ENCODE measurements at places on chromosomes 2 and 18.

- no peak for DNase-seq
Observed at GRCh38 chr18:55699233-55699765, 111.3 kb upstream of the TCF4 start.

GRCh38 chr2:83282841-83283240, 1176.2 kb downstream of the SUCLG1 start:
- DNase-seq: no peak

- peak; percentile 47 for DNase-seq
Observed at GRCh38 chr2:75064691-75065396, 106.4 kb downstream of the POLE4 start.

DNA sequence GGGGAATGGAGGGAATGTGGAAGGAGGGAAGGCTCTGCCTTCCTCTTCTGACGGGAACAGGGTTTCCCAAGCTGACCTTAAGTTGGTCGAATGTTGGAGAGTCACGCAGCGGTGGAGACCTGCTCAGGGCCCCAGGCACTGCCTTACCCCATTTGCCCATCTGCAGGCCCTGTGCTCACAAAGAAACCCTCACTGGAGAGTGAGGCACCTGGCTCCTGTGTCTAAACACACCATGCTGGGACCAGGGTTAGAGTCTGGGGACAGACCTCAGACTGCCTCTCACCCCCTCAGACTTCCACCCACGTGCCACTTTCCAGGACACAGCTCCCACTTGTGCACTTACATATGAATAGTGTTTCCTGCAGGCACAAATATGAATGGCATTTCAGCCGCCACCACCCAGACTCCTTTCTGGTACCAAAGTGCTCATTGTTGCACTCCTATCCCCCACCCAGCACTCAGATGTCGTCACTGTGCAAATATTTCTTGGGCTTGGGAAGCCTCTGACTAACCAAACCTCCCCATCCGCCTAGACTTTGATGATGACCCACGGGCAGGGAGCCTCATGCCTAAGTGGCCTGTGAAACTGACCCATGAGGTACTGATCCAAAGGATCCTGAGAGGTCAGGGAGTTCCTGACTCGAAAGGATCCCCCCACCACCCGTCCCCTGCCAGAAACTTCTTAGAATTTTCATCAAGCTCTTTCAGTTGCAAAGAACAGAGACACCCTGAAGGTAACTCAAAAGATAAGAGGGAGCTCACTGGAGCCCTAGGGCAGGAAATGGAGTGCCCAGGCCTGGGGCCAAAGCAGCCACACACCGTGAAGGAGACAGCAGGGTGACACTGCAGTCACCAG, 78.3 kb downstream of the STPG4 start:
- DNase-seq: no peak

GRCh38 chr2:239828192-239828972, 196.8 kb downstream of the NDUFA10 start:
- DNase-seq: no peak

GRCh38 chr2:68800027-68800401, 65.4 kb downstream of the ARHGAP25 start:
- DNase-seq: no peak

GRCh38 chr18:8373486-8373885, 235.8 kb upstream of the RAB12 start:
- DNase-seq: no peak

DNA sequence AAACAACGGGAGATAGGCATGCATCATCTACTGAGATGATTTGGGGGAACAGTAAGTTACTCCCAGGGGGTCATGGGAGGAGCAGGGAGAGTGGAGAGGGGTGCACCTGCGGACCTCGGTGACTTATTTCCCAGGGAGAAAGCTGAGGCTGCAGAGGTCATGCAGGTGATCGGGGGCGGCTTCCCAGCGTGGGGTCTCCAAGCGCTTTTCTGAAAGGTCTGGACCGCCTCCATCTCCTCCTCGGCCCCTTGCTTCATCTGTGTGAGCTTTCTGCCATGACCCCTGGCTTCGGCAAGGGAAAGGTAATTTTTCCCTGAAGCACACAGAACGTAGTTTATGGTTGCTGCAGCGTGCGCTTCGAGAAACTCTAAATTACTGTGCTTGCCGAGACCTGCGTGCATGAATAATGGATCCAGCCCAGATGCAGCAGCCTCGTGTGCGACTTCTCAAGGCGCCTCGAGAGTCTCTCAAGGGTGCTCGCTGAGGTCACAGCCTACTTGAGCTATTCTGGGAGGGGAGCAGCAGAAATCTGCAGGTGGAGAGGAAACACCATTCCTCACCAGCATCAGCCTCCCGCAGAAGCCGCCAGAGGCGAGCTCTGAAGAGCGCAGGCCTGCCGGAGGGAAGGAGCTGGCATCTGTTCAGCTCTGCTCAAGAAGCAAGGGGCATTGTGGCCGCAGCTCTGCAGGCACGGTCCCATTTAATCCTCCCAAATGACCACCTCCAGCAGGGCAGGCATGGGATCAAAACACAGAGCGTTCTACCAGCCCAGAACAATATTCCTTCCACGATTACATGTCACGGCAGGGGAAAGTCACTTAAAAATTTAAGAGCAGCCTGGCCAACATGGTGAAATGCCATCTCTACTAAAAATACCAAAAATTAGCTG, 308.4 kb upstream of the MYT1L start:
- no peak for DNase-seq

- no peak for DNase-seq
Observed at GRCh38 chr2:204012072-204012653, 75.6 kb downstream of the ICOS start.

GRCh38 chr2:239145106-239145505, 255.7 kb downstream of the HDAC4 start:
- DNase-seq: no peak

DNA sequence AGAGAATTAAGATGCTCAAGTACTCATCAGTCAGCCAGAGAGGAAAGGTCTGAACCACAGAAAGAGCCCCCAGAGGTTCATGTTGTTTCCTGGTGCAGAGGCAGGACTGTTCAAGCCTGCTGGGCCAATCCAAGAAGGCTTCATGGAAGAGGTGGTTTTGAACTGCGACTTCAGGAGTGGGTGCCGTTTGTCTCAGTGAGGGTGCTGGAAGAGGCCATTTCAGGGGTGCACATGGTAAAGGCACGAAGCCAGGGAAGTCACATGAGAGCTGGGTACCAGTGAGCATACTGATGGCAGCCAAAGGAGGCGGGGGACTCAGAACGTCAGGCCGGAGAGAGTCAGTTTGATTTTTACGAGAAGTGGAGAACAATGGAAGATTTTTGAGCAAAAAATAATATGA, 55.5 kb downstream of the EMILIN2 start:
- DNase-seq: no peak

All from NCI-H1694 (cell line).